Thyroid gland (tissue), 4 donors: ENCODE measurements at places on chromosomes 1 and 21. TPM values are rescaled to one million over a fixed set of nuclear protein-coding genes. Genes with fewer than 3 reads are reported as not detected.

The C21orf91 gene
- 19.6 TPM for total RNA-seq

The OVAAL gene
- not detected for total RNA-seq

The LCE1F gene
- total RNA-seq: not detected

The TSSK3 gene
- total RNA-seq: 3.4 TPM

The CNR2 gene
- total RNA-seq: 0.11 TPM

The CLDN14 gene
- total RNA-seq: not detected

The ARHGEF11 gene
- total RNA-seq: 31.2 TPM

The RAP1GAP gene
- 568 TPM for total RNA-seq

The RSPO1 gene
- total RNA-seq: not detected

The ARHGEF19 gene
- total RNA-seq: 17.3 TPM

The UBASH3A gene
- 1.3 TPM for total RNA-seq

The GJA9 gene
- not detected for total RNA-seq

The CFHR3 gene
- total RNA-seq: 0.27 TPM

The ARHGEF10L gene
- 64.5 TPM for total RNA-seq

The ATP13A2 gene
- total RNA-seq: 32.9 TPM

The L1TD1 gene
- total RNA-seq: 1.1 TPM

The PTPN7 gene
- 4.3 TPM for total RNA-seq

The FMO4 gene
- total RNA-seq: 5.7 TPM

The TMEM201 gene
- total RNA-seq: 9.5 TPM

The DOP1B gene
- total RNA-seq: 16.2 TPM

The CELA2B gene
- total RNA-seq: not detected

The S100A7 gene
- not detected for total RNA-seq

The TFF2 gene
- 14.3 TPM for total RNA-seq

The EPHA2 gene
- 27.0 TPM for total RNA-seq

The FRRS1 gene
- 11.0 TPM for total RNA-seq

The MYBPH gene
- total RNA-seq: not detected

The ASCL5 gene
- total RNA-seq: not detected

The ATP1A4 gene
- not detected for total RNA-seq

The SPAG17 gene
- total RNA-seq: 14.6 TPM

The OLFML3 gene
- 28.3 TPM for total RNA-seq

The GPR52 gene
- total RNA-seq: 18.3 TPM

The EPHB2 gene
- total RNA-seq: 24.8 TPM

The VHLL gene
- not detected for total RNA-seq

The USP25 gene
- total RNA-seq: 67.4 TPM

The ATAD3A gene
- 21.6 TPM for total RNA-seq

The HAO2 gene
- total RNA-seq: not detected

The ANGPTL1 gene
- total RNA-seq: 57.0 TPM

The CHI3L2 gene
- 18.5 TPM for total RNA-seq

The ADORA3 gene
- total RNA-seq: 4.4 TPM

The TMEM125 gene
- 121 TPM for total RNA-seq

The RGS7 gene
- total RNA-seq: not detected

The SELENBP1 gene
- 513 TPM for total RNA-seq

The AK5 gene
- total RNA-seq: 1.6 TPM

The LCE2C gene
- total RNA-seq: not detected

The C4BPA gene
- not detected for total RNA-seq

The COL24A1 gene
- 0.29 TPM for total RNA-seq

The CD1D gene
- total RNA-seq: 1.9 TPM

The HRNR gene
- total RNA-seq: not detected

The FMOD gene
- 110 TPM for total RNA-seq

The TIAM1 gene
- total RNA-seq: 2.5 TPM

The RCSD1 gene
- total RNA-seq: 8.7 TPM

The TRNP1 gene
- 6.9 TPM for total RNA-seq

The SLC2A5 gene
- total RNA-seq: 0.81 TPM

The B3GALT5 gene
- total RNA-seq: 6.3 TPM
